Activated naive CD8-positive, alpha-beta T cell treated with anti-CD3 and anti-CD28 coated beads for 36 hours (primary cell): ENCODE measurements at places on chromosomes 1 and 21.

DNA sequence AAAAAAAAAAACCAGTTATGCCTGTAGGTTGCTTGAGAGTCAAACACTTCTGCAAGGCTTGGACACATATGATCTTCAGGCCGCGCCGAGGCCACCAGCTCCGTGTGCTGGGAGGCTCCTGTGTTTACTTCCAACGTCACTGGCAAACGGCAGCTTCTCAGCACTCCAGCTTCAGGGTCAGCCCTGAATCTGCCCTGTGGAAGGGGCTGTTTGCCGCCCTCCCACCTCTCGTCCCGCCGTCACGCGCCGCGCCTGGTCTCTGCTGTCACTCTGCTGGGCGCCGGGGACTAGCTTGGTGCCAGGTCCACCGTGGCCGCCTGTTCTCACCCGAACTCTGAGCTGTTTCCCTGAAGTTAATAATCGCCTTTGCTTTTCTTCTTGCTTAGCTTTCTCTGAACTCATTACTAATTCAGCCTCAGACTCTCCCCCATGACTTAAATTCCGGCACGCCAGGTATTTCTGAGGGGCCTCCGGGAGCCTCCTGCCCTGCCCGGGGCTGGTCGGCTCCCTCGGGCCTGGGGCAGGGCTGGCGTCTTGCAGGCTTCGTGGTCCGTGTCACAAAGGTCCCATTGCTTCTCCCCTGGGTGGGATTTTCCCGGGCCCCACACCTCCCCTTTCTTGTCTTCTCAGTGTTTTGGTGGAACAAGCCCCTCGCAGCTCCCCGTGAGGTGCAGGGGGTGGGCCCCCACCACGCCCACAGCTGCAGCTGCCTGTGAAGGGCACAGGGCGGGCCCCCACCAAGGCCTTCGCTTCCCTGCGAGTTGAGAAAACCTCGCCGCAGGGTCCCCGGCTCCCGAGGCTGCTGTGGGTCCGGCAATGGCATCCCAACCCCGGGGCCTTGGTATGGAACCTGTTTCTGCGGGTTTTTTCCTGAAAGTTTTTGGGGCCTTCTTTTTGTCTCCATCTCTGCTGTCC, 14.6 kb upstream of the C1orf159 start:
- DNase-seq: no peak

DNA sequence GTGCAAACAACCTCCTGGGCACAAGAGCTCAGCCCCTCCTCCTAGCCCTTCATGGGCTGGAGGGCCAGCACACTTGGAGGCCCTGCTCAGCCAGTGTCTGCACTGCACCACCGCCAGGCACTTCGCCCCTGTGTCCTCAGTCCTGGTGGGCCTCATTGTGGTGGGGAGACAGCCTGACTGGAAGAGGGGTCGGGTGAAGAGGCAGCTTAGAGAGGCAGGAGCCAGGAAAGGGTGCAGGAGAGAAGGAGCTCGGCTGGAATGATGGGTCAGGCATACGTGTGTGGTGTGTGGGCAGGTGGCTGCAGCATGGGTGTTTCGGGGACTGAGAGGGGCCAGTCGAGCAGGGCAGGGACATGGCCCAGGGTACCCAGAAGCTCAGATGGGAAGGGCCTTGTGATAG, 4.1 kb downstream of the WNT3A start:
- DNase-seq: no peak

GRCh38 chr1:19824541-19824940, 9.5 kb upstream of the RNF186 start:
- DNase-seq: no peak

GRCh38 chr1:55506740-55507577, 291.8 kb upstream of the USP24 start:
- DNase-seq: no peak

DNA sequence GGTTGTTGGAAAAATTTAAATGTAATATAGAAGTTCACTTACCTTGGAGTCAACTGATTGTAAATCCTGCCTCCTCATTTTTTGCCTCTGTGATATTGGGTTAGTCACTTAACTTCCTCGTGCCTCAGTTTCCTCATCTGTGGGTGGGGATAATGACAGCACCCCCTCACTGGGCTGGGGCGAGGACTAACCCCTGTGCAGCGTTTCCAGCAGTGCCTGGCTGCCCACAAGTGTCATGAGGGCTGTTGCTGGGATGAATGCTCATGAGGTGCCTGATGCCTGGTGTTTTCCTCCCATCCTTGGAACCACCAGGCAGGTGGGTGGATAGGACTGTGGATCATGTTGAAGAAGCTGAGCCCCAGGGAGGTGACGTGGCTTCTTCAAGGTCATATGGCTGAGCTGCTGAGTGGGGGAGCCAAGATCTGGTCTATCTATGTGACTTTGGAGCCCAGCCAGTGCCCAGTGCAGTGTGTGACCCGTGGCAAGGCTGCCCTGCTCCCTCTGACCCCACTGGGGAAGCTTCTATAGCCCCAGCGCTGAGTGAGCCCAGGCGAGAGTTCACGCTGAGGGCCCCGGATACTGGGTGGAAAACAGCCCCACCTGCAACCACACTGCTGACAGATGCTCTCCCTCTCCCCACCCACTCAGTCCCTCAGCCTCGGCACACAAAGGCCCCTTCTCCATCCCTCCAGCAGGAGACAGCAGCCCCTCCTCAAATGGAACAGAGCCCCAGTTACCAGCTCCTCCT, 446.0 kb downstream of the PTPRU start:
- DNase-seq: no peak
